ENCODE measurements at places on chromosomes 7 and 10. TPM values are rescaled to one million over a fixed set of nuclear protein-coding genes. Genes with fewer than 3 reads are reported as not detected.

GRCh38 chr10:51129946-51130544, 55.8 kb downstream of the PRKG1 start:
- H3K4me1 ChIP-seq, result no peaks in the 10 kb centered on the region
- no peaks in the 10 kb centered on the region for H3K36me3 ChIP-seq
- H3K4me3 ChIP-seq, result no peak overlapping the region
- no peak for DNase-seq
- H3K27ac ChIP-seq, result no peak overlapping the region

GRCh38 chr7:105408791-105409410, 20.2 kb upstream of the SRPK2 start:
- H3K4me3 ChIP-seq, result no peak overlapping the region
- no peaks in the 10 kb centered on the region for H3K4me1 ChIP-seq
- H3K27me3 ChIP-seq, result no peaks in the 10 kb centered on the region
- no peak overlapping the region for H3K27ac ChIP-seq

DNA sequence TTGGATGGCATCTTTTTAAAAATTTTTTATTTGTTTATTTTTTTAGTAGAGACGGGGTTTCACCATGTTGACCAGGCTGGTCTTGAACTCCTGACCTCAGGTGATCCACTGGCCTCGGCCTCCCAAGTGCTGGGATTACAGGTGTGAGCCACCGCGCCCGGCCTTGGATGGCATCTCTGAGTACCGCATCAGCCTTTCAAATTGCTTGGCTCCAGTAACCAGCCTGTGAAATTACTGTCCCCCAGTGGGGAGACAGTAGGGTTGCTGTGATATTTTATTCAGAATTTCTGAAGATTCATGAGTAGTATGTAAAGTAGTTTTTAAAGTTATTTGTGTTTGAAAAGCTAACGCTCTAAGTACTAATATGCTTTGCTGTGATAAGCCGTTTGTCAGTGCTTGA, 1.2 kb downstream of the NUB1 start:
- H3K27me3 ChIP-seq, result no peaks in the 10 kb centered on the region
- no peak overlapping the region for H3K4me3 ChIP-seq
- peaks cover 19% of the 10 kb centered on the region for H3K4me1 ChIP-seq
- H3K36me3 ChIP-seq, result peaks cover 14% of the 10 kb centered on the region
- no peak overlapping the region for H3K27ac ChIP-seq

DNA sequence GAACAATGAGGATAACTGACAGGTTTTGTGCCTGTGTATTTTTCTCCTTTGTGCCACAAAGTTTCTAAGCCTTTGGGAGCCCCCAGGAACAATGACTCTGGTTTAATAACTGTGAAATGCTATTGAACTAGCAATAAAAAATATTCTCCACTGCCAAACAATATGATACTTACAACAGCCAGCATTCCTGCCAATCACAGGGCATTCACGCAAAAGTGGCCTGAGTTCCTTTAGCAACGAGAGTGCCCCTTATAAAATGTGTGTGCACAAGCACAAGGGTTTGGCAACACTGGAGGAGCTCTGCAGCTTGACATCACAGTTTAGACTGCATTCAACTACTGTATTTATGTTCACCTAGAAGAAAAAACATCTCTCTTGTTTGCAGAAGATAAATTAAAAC, 412.9 kb upstream of the NFE2L3 start:
- H3K36me3 ChIP-seq, result no peaks in the 10 kb centered on the region
- H3K27ac ChIP-seq, result no peak overlapping the region

DNA sequence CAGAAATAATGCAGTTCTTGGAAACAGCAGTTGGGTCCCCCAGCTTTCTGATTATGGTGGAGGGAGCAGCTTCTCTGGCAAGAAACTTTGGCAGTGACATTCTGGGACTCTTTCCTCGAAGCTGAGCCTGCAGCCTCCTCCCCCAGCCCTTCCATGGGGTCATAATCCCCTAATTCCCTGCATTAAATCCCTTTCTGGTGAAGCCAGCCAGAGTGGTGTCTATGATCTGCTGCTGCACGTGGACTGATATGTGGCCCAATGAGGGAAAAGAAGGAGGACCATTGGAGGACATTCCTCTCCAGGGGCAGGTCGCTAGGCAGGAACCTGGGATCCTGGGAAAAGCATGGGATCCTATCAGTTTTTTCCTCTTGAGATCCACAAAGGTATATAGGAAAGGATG, 470.5 kb downstream of the RPS24 start:
- no peak overlapping the region for H3K27ac ChIP-seq
- no peak overlapping the region for H3K4me3 ChIP-seq
- no peaks in the 10 kb centered on the region for H3K27me3 ChIP-seq
- no peaks in the 10 kb centered on the region for H3K36me3 ChIP-seq
- DNase-seq, result no peak

- no peaks in the 10 kb centered on the region for H3K36me3 ChIP-seq
- no peaks in the 10 kb centered on the region for H3K27me3 ChIP-seq
- H3K4me3 ChIP-seq, result no peak overlapping the region
- DNase-seq, result no peak
- no peaks in the 10 kb centered on the region for H3K4me1 ChIP-seq
Observed at GRCh38 chr7:105345003-105345402, 43.7 kb downstream of the SRPK2 start.

GRCh38 chr10:130806426-130806825, 505.1 kb downstream of the TCERG1L start:
- H3K36me3 ChIP-seq, result no peaks in the 10 kb centered on the region
- H3K4me1 ChIP-seq, result no peaks in the 10 kb centered on the region
- DNase-seq, result no peak
- no peaks in the 10 kb centered on the region for H3K27me3 ChIP-seq

DNA sequence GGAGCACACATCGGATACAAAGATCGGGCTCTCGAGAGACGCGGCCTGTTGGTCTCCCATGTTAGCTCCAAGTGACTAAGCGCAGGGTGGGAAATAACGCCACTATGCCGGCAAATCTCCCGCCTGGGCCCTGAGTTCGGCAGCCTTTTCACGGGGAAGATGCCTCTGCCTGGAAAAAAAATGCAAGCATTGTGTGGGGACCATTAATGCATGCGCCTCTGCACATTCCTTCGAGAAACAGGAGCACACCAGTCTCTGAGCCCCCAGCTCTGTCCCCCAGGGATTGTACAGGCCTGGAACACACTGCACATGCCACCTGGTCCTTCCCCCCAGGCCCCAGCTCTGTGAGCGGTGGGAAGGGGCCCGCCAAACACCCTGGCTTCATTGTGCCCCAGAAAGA, 44.1 kb downstream of the FBXW4 start:
- H3K27me3 ChIP-seq, result no peaks in the 10 kb centered on the region
- no peaks in the 10 kb centered on the region for H3K4me1 ChIP-seq
- H3K36me3 ChIP-seq, result peaks cover 66% of the 10 kb centered on the region
- no peak overlapping the region for H3K4me3 ChIP-seq
- no peak for DNase-seq

DNA sequence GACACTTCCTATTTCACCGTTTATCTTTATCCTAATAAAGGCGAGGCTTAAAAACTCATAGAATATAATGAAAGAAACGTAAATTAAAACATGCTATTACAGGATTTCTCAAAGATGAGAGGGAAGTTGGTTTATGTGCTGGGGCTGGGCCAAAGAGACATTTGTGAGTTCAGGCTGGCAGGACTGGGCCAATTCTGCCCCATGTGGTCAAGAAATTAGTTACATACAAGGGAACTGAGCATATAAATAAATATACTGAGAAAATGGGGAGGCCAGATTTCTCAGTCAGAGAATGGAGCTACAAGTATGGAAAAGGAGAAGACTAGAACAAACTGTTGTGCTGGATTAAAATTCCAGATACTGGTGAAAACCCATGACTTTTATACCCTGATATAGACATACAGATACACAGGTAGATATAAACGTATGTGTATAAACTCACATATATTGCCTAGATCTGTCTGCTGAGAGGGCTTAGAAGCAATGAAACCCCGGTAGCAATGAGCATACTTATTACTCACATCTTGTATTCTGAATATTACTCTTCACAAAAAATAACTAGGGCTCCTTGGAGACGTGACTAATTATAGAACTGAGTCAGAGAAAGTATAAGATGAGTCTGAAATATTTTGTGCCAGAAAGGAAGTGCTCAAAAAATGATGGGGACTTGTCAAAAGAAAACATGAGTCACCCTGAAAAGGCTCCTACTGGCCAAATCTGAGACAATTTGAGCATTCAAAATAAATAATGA, 155.7 kb upstream of the FGFR2 start:
- no peaks in the 10 kb centered on the region for H3K4me1 ChIP-seq
- no peak overlapping the region for H3K4me3 ChIP-seq
- H3K27ac ChIP-seq, result no peak overlapping the region
- no peak for DNase-seq

DNA sequence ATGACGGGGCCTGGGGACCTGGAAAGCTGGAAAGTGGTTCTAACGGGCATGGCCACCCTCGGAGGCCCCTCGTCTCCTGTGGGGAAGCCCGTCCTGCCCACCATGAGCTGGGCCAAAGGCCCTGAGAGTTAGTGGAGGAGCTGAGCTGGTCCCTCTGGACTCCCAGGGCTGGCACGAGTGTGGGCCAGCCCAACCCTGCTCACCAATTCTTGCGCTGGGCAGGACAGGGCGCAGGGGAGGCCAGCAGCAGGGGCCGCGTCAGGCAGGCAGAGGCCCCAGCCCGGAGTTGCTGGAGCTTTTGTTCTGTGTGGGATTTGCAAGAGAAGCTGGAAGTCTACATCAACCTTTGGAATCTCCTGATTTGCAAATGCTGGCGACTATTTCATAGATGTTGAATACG, 29.8 kb downstream of the UNCX start:
- H3K27ac ChIP-seq, result no peak overlapping the region
- peaks cover 67% of the 10 kb centered on the region for H3K27me3 ChIP-seq
- no peak for DNase-seq
- H3K36me3 ChIP-seq, result no peaks in the 10 kb centered on the region
- H3K4me3 ChIP-seq, result no peak overlapping the region
- no peaks in the 10 kb centered on the region for H3K4me1 ChIP-seq

GRCh38 chr10:28279878-28280277, 23.0 kb downstream of the MPP7 start:
- no peak for DNase-seq
- H3K36me3 ChIP-seq, result no peaks in the 10 kb centered on the region
- H3K4me3 ChIP-seq, result no peak overlapping the region
- no peaks in the 10 kb centered on the region for H3K27me3 ChIP-seq
- no peak overlapping the region for H3K27ac ChIP-seq
- peaks cover 7% of the 10 kb centered on the region for H3K4me1 ChIP-seq

GRCh38 chr7:92750946-92751345, 85.4 kb downstream of the CDK6 start:
- H3K4me1 ChIP-seq, result peaks cover 15% of the 10 kb centered on the region
- H3K4me3 ChIP-seq, result no peak overlapping the region
- DNase-seq, result no peak
- no peaks in the 10 kb centered on the region for H3K36me3 ChIP-seq
- no peak overlapping the region for H3K27ac ChIP-seq
- H3K27me3 ChIP-seq, result no peaks in the 10 kb centered on the region

- H3K4me1 ChIP-seq, result no peaks in the 10 kb centered on the region
- H3K4me3 ChIP-seq, result no peak overlapping the region
- no peak overlapping the region for H3K27ac ChIP-seq
- H3K27me3 ChIP-seq, result peaks cover 4% of the 10 kb centered on the region
- no peak for DNase-seq
Observed at GRCh38 chr7:35513828-35514227, 181.1 kb downstream of the HERPUD2 start.

DNA sequence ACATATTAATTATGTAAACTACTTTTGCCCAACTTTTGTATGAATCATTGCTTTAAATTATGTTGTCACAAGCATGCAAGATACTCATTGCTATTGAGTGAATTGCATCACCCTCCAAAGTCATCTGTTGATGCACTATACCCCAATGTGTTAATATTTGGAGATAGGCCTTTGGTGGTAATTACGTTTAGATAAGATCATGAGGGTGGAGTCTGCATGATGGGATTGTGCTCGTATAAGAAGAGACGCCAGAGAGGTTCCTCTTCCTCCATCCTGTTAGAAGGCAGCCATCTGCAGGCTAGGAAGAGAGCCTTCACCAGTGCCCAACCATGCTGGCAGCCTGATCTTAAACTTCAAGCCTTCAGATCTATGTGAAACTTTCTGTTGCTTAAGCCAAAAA, 95.3 kb upstream of the MAGI2 start:
- DNase-seq, result no peak
- no peaks in the 10 kb centered on the region for H3K27me3 ChIP-seq
- no peak overlapping the region for H3K27ac ChIP-seq
- no peak overlapping the region for H3K4me3 ChIP-seq

- peaks cover 25% of the 10 kb centered on the region for H3K36me3 ChIP-seq
- no peaks in the 10 kb centered on the region for H3K27me3 ChIP-seq
- peak overlapping the region; percentile 79 for H3K27ac ChIP-seq
- peak overlapping the region; percentile 98 for H3K4me3 ChIP-seq
Observed at GRCh38 chr10:125720002-125720382, 483 bp downstream of the EDRF1 start.

GRCh38 chr10:85067955-85068354, 739.6 kb downstream of the CCSER2 start:
- H3K36me3 ChIP-seq, result no peaks in the 10 kb centered on the region
- no peak overlapping the region for H3K4me3 ChIP-seq
- no peak overlapping the region for H3K27ac ChIP-seq
- no peak for DNase-seq

- no peak overlapping the region for H3K4me3 ChIP-seq
- no peaks in the 10 kb centered on the region for H3K27me3 ChIP-seq
- no peak overlapping the region for H3K27ac ChIP-seq
- DNase-seq, result no peak
- no peaks in the 10 kb centered on the region for H3K4me1 ChIP-seq
- H3K36me3 ChIP-seq, result no peaks in the 10 kb centered on the region
Observed at GRCh38 chr7:51860305-51860704, 543.7 kb upstream of the COBL start.

DNA sequence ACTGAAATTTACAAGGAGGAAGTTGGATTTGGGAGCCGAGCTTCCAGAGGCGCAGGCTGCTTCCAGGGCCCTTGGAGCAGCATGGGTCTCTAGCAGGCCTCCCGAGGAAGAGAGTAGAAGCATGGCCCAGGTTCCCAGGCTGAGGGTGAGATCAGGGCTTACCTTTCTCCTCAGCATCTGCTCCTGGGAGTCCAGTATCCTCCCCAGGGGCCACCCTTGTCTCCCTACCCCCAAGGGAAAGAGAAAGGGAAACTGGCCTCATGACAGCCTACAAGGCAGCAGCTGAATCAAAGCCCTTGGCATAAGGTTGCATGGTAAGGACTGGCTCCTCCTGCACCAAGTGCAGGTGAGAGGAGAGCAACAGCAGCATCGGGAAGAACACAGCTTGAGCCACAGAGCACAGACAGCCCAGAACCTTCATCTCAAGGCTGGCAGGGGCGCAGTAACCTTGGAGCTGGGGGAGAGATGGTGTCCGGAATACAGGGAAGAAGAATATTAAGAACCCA, 114.5 kb downstream of the MARCHF5 start:
- H3K27me3 ChIP-seq, result peaks cover 5% of the 10 kb centered on the region
- no peak overlapping the region for H3K27ac ChIP-seq
- H3K36me3 ChIP-seq, result no peaks in the 10 kb centered on the region
- no peaks in the 10 kb centered on the region for H3K4me1 ChIP-seq

PAX4 gene
- 2.8 TPM for polyA plus RNA-seq

NXPH1 gene
- polyA plus RNA-seq, result 0.06 TPM

EPO gene
- polyA plus RNA-seq, result 0.19 TPM

BTBD16 gene
- 0.79 TPM for polyA plus RNA-seq

DCLRE1A gene
- polyA plus RNA-seq, result 8.3 TPM

PROSER2 gene
- polyA plus RNA-seq, result 6.7 TPM

MKI67 gene
- polyA plus RNA-seq, result 26.5 TPM

STOX1 gene
- polyA plus RNA-seq, result 5.8 TPM
